ENCODE measurements at places on chromosomes 13 and 19.

DNA sequence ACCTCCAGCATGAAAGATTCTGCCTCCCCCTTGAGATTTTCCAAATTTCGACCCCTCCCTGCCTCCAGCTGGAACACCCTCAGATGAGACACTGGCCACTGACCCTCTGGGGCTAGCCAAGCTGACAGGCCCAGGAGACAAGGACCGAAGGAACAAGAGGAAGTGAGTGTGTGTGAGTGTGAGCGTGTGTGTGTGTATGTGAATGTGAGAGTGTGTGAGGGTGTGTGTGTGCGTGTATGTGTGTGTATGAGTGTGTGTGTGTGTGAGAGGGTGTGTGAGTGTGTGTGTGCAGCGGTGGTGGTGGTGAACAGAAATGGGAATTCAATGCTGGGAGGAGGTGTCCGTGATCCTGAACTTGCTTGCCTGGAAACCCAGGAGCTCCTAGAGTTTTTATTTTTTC lies 13.8 kb downstream of the HRC start:
- DNase-seq: no peak

GRCh38 chr19:55255618-55256423 lies 3.0 kb downstream of the PPP6R1 start:
- DNase-seq: no peak

- no peak for DNase-seq
Measured at GRCh38 chr13:80086304-80086721, 254.6 kb downstream of the SPRY2 start.

- DNase-seq: peak; percentile 39
Measured at GRCh38 chr13:26914624-26915023, 154.0 kb upstream of the GPR12 start.

GRCh38 chr19:531009-531752 lies 379 bp upstream of the CDC34 start:
- DNase-seq: peak; percentile 75

DNA sequence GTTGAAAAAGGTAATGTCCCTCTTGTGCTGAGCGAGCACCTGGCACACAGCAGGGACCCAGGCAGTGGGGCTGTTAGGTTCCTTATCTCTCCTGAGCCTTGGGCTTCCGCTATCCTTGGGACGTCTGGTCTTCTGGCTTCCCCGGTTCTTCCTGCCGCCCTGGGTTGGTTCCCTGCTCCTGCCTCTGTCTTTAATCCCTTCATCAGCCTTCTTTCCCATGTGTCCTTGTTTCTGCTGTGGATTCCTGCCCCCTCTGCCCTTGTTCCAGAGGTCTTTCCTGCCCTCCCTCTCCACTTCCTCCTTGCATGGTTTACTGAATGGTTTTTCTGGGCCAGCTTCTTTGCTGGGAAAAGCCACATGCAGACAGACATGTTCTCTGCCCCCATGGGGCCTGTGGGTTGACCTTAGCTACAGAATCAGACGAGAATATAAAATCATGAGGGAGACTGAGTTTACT lies 2.6 kb downstream of the EPN1 start:
- no peak for DNase-seq

DNA sequence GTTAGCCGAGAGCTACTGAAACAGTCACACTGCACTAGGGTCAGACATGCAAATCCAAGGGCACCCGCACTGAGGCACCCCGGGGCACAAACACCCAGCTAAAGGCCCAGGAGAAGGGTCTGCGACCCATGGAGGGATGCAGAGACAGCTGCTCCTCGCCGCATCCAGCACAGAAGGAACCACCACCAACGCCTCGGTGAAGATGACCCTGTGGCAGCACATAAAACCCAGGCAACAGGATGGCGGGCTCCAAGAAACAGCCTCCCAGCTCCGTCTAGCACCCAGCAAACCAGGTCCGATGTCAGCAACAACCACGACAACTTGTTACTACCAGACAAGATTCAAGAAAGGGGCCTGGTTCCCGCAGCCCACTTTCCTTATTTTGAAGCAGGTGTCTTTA lies 82.1 kb downstream of the STK24 start:
- no peak for DNase-seq

DNA sequence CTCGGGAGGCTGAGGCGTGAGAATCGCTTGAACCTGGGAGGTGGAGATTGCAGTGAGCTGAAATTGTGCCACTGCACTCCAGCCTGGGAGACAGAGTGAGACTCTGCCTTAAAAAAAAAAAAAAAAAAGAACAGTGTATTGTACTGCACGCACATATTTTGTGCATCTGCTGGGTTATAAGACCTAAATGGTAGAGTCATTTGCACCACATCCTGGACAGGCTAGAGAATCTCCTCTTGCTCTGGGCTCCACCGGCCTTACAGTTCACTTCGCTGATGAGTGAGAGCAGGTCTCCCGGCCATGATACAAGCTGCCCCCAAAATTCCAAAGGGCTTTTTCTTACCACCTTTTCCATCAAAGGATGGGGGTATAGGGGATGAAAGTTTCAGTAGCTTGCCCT lies 7.2 kb upstream of the SAE1 start:
- no peak for DNase-seq

DNA sequence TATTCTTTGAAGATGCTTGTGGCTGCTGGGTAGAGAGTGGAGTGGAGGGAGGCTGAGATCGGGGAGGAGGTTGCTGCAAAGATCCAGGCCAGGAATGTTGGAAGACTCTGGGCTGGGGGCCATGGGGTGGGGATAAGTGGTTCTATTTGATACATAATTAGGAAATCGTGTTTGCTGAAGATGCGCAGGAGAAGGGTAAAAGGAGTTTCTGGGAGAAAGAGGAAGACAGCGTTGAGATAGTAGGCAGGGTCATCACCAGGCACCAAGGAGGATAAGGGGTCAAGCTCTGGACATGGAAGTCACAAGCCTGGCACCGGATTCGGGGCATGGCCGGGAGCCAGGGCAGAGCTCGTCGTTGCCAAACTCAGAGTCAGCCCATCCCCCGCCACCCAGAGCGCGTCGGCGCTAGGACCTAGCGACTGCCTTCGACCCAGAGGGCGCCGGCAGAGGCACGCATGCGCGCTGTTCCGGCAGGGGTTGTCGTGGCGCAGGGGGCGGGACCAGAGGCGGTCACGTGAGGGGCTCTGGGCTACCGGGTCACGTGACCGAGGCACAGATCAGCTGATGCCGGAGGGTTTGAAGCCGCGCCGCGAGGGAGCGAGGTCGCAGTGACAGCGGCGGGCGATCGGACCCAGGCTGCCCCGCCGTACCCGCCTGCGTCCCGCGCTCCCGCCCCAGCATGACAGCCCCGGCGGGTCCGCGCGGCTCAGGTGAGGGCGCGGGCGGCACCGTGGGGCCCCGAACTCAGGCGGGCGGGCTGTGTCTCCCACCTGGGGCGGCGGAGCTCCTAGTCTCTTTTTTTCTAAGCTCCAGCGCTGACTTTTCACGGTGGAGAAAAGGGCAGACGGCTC lies at the start of gene MCOLN1:
Gene MCOLN1, plus strand, starts transcription at position 553 of the 851 bp plus-strand sequence. Its CDS starts 127 bp downstream, at position 680.
- DNase-seq: peak; percentile 85

DNA sequence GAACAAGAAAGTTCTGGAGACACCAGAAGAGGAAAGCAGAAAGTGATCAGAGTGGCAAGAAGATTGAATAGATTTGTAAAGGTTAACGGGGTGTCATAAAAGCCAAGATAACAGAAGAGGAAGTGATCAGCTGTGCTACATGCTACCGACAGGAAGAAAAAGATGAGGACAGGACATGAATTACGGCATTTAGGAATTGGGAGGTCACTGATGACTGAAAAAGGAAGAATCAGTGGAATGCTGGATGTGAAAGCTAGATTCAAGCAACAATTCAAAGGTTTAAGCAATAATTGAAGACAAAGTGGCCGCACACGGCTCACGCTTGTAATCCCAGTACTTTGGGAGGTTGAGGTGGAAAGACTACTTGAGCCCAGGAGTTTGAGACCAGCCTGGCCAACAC lies 15.1 kb downstream of the ZNF160 start:
- DNase-seq: no peak

DNA sequence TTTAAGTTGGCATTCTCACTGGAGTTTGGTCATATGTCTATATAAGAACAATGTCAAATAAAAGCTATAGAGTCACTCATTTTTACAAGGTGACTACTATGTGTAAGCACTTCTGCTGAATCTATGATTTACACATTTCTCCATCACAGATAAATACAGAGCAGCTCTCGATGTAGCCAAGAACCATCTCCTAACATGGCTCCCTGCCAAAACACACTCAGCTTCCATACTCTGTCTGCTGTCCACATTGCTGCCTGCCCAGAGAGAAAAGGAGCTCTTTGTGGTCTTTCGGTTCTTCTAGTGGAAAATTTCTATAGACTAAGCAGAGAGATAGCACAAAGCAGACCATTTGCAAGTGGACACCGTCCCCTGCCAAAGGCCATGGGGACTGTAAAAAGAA lies 190.9 kb upstream of the KLF12 start:
- peak; percentile 56 for DNase-seq

- DNase-seq: no peak
Measured at GRCh38 chr13:100266026-100266425, 177.1 kb downstream of the PCCA start.

DNA sequence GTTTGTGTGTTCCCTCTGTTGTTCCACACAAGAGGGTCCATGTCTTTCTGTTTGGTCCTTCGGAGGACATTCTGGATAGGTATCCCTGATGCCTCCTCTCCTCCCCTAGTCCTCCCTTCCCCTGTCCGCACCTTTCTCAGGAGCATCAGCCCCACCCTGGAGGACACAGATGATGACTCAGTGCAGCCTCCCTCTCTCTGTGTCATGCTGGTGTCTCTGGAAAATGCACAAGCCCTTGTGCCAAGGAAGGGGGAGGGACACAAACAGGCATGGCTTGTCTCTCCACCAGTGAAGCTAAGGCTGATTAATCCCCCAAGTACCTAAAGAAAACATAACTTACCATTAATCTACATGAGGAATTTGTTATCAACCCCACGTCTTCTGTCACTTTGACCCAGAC lies 16.2 kb upstream of the TNFRSF19 start:
- DNase-seq: no peak

DNA sequence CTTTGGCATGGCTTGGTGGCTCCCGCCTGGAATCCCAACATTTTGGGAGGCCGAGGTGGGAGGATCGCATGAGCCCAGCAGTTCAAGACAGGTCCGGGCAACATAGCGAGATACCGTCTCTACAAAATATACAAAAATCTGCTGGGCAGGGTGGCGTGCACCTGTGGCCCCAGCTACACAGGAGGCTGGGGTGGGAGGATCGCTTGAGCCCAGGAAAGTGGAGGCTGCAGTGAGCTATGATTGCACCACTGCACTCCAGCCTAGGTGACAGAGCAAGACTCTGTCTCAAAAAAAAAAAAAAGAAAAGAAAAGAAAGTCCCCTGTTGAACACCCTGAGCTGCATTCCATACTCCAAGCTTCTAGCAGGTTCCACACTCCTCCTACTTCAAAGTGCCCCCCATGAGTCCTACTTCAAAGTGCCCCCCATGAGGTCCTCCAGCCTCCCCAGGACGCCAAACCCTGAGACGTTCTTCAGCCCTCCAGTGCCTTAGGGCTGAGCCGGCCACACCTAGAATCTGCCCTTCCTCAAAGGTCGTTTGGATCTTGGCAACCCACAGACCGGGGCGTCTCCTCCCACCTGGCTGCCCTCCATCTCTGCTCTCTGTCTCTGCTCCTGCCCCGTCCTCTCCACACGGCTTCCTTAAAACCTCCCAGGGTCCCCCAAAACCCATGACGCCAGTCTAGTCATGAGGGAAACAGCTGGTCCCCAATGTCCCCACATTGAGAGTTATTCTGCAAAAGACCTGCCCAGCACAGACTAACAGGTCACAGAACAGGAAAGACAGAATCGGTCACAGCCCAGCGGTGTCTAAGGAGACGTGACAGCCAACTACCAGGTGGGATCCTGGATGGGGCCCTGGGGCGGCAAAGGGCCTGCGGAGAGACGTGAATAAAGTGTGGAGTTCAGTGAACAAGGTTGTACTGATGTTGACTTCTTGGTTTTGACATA lies 4.8 kb downstream of the TJP3 start:
- no peak for DNase-seq

DNA sequence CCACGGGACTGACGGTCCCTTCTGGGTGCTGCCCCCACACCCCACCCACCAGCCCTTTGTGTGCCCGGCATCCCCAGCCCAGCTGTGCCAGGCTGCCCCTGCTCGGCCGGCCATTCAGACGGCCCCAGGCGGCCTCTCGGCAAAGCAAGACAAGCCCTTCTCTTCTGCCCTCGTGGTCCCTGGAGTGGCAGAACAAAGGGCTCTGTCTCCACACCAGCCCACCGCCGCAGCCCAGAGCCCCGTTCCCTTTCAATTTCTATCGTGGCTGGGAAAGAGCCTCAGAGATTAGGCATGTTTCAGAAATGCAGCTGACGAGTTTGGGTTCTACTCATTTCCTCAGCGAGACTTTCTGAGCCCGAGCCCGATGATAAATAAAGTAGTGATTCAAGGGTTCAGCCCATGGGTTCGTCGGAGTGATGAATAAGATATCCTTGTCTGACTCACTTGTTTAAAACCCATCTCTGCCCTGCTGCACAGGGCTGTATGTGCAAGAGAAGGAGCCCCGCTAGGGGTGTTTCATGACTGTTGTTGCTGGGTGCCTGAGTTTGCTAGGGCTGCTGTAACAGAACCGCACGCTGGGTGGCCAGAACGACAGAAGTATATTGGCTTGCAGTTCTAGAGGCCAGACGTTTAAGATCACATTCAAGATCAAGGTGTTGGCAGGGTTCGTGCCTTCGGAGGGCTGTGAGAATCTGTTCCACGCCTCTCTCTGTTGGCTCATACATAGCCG lies 4.3 kb downstream of the MYO9B start:
- no peak for DNase-seq

Data from NCI-H1694 (cell line).